ENCODE measurements at places on chromosomes 7 and 10.

DNA sequence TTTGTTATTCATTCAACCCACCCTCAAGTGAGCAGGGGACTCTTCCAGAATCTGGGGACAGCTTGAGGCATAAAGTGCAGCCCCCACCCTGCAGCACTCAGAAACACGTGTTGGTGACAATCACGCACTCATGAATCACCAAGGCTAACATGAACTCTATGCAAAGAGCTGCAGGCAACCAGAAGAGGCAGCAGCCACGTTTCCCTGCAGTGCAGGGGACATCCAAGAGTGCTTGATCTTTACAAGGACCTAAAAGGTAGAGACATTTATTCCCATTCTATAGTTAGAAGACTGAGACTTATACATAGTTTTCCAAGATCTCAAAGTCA, 135.2 kb upstream of the GDF10 start:
- no peak for DNase-seq

DNA sequence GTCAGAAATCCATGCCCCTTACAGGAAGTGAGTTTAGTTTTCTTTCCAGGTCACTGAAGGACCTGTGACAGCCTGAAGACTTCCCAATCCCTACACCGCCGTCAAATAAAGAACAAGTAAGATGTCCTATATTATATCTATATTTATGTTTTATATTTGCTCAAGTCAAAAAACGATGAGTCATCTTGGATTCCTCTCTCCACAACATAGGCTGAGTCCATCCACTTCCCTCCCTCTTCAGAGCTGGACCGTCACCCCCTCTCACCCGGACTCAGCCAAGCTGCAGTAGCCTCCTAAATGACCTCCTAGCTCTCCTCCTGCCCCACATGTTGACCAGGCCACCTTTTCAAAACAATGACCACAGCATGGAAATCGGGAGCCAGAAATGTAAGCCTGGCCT, 53.5 kb downstream of the GLI3 start:
- no peak for DNase-seq

DNA sequence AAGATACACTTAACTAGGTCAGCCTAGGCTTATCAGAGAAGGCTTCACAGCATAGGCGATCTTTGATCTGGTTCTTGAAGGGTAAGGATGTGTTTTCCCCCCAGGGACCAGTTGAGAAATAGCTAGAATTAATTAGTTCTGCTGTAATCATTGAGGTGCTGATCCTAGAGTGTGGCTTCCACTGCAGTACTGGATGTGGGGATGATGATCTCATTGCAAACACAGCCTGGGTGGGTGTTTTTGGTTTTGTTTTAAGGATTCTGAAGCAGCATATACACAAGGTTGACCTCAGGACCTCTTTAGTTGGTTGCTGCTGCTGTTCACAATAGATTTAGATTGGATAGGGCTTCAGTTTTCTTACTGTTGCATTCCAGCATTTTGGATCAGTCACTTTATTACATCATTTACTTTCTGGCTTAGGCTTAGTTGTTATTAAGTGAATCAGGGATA, 159.7 kb downstream of the AUTS2 start:
- DNase-seq = no peak

DNA sequence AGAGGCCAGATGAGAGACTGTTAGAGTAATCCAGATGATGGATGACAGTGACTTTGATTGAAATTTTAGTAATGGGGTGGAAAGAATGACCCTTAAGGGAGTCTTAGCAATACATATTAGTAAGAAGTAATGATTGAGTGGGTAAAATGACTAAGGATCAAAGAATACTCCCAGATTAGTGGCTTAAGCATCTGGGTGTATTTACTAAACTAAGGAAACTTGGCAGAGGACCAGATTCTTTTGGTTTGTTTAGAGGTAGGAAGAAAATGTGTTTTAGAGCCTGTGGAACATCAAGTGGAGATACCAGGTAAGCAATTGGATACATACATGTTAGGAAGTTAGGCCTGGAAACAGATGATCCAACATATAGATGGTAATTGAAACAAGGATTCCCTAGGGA, 58.8 kb upstream of the ADRA2A start:
- DNase-seq = no peak

GRCh38 chr10:101292194-101293006, 61.6 kb upstream of the BTRC start:
- DNase-seq = no peak

Measured in stimulated activated CD8-positive, alpha-beta memory T cell treated with anti-CD3 and anti-CD28 coated beads, Interleukin-4, amount 100 ng/mL, for 4 hours (primary cell).